Neural crest cell (in vitro differentiated cells): ENCODE measurements at places on chromosomes 1 and 21.

DNA sequence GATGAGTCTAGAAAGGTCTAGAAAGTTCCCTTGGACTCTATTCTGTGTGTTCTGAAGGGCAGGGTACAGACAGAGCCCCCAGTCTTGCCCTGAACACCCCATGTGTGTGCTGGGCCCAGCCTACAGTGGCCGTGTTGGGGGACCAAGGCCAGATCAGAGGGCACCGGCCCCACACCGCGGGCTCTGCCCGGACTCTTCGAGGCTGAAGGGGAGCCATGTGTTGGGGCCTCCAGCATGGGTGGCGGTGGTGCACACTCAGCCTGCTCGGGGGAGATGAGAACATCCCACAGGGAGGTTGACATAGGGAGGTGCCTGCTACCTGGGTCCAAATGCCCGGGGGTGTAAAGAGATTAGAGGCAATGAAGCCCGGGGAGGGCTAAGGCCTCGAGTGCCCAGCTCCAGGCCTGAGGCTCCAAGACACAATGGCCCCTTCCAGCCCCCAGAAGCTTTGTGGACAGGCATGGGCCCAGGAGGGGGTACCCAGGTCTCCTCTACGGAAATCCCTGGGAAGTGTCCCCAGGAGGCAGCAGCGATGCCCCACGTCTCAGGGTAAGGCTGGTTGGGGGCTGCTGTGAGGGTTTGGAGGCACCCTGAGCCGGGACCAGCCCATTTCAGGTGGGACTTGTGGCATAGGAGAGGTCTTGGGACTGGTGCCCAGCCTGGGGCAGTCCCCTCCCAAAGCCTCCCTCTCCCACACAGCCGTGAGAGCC lies 12.1 kb downstream of the ARHGEF16 start:
- no peak for DNase-seq

- no peak for DNase-seq
Measured at GRCh38 chr1:71193153-71193552, 112.3 kb upstream of the ZRANB2 start.

- DNase-seq: no peak
Measured at GRCh38 chr1:89274411-89274857, 1.8 kb upstream of the GBP5 start.

DNA sequence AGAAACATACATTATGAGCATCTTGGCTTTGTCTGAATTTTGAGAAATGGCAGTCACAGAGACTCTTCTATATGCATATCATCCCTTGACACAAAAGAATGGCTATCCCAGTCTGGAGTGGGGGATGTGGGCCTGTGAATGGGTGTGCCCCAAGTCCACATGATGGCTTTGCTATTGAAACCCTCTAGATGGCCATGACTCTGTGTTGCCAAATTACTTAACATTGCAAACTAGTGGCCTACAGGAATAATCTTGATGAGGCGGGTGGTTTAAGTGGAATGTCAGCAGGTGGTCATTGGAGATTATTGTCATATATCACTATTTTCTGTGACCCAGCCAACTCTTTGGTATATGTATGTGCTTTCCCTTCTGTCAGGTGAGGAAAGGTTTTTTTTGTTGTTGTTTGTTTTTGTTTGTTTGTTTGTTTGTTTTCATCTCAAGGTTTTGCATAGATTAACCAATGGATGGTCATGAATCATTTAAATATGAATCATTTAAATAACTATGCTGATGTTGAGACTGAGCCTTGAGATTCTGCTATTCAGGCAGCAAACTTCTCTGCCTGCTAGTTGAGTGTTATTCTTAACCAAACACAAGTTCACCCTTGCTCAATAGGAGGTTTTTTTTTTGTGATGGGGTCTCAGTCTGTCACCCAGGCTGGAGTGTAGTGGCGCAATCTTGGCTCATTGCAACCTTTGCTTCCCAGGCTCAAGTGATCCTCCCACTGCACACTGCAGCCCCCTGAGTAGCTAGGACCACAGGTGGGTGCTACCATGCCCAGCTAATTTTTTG lies 103.0 kb downstream of the NOS1AP start:
- no peak for DNase-seq
